ENCODE measurements at places on chromosomes 4 and X. TPM values are rescaled to one million over a fixed set of nuclear protein-coding genes. Genes with fewer than 3 reads are reported as not detected.

The DCLK2 gene
- total RNA-seq: 5.8 TPM

The GPR143 gene
- not detected for total RNA-seq

The MAP7D2 gene
- under 0.01 TPM for total RNA-seq

The HPGDS gene
- not detected for total RNA-seq

The FAM236C gene
- total RNA-seq: not detected

The SRPK3 gene
- 0.43 TPM for total RNA-seq

The SPANXN3 gene
- total RNA-seq: not detected

The RPL36A gene
- total RNA-seq: 859 TPM

The ETDA gene
- total RNA-seq: not detected

The RAB41 gene
- total RNA-seq: not detected

The NMU gene
- total RNA-seq: not detected

The GNRHR gene
- not detected for total RNA-seq

The MAMLD1 gene
- 0.85 TPM for total RNA-seq
